Fibroblast of gingiva (primary cell): ENCODE measurements at places on chromosomes 7 and 10.

DNA sequence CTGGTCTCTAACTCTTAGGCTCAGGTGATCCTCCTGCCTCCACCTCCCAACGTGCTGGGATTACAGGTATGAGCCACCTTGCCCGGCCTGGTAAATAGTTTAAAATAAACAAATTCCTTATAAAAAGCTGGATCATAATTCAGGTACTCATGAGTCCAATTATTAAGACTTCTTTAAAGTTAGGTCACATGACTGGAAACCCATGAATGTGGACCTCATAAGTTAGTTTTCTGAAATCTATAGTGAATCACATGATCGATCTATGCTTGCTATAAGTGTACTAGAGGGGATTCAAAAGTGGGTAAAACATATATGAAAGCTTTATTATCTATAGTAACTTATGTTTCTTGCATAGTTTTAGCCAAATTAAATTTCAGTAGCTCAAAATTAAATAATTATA is 14.3 kb downstream of the NT5C3A start:
- no peak for DNase-seq

DNA sequence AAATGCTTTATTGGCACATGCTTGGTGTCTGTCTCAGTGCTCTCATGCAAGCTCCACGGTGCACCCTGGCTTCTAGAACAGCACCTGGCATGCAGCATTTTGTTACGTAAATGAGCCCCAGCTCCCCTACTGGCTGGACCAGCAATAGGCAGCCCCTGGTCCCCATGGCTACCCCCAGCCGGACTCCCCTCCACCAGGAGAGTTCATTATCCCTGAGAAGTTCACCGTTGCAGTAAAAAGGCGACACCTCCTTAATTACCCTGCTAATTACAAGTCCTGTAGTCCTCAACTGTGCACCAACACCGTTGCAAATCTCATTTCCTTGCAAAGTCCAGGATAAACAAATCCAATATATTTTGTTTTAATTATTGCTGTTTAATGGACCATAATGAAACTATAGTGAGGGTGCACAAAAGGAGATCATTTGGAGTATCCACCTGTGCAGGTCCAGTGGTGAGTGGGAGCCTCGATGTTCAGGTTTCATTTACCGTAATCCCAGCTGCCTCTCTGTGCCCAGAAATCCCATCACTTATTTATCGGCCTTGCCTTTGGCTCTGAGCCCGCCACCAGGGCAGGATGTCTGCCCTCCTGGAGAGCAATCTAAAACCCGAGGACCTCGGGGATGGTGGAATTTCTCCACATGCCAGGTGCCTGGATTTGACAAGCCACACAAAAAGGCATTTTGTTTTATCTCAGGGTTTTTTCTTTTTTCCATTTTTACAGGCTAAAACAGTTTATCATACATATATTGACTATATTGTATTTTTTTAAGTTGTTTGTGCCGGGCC is 12.8 kb upstream of the DRGX start:
- no peak for DNase-seq

- DNase-seq, result no peak
Observed at GRCh38 chr10:65765006-65765541, 1160.8 kb upstream of the LRRTM3 start.

DNA sequence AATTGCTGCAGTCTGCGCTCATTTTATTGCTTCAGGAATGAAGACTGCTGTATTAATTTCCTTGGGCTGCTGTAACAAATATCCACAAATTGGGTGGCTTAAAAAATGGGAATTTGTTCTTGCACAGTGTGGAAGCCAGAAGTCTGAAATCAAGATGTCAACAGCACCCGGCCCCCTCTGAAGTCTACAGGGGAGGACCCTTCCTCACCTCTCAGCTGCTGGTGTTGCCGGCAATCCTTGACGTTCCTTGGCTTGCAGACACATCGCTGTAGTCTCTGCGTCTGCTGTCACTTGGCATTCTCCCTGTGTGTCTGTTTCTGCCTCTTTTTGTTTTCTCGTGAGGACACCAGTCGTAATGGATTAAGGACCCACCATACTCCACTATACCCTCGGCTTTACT is 166.2 kb downstream of the PTPN20 start:
- DNase-seq, result no peak

GRCh38 chr7:31492086-31492485 is 21.8 kb upstream of the ITPRID1 start:
- no peak for DNase-seq

GRCh38 chr10:22437620-22438588 is 92.6 kb downstream of the SPAG6 start:
- DNase-seq, result no peak

DNA sequence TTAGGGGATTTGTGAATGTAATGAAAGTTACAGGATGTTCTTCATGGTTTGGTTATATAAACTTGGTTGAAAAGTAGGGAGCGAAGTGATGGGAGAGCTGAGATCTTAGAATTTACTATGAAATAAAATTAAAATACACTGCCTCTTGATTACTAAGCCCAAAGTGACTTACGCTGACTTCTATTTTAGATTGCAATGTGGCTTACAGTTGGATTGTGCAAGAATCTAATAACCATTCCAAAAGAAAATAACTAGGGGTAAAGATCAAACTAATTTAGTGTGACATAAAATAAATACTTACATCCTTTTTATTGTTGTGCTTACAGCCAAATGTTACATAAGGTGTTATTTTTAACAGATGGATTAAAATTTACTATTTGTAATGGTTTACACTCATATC is 15.3 kb downstream of the WNT16 start:
- DNase-seq, result peak; percentile 46

GRCh38 chr10:112952282-112953173 is 2.5 kb downstream of the TCF7L2 start:
- DNase-seq, result no peak

GRCh38 chr7:73852500-73852899 is 8.5 kb upstream of the TMEM270 start:
- no peak for DNase-seq

GRCh38 chr7:77771901-77772300 is 26.3 kb downstream of the TMEM60 start:
- no peak for DNase-seq

- DNase-seq, result peak; percentile 87
Observed at GRCh38 chr7:128453836-128454804, 1.6 kb upstream of the HILPDA start.

DNA sequence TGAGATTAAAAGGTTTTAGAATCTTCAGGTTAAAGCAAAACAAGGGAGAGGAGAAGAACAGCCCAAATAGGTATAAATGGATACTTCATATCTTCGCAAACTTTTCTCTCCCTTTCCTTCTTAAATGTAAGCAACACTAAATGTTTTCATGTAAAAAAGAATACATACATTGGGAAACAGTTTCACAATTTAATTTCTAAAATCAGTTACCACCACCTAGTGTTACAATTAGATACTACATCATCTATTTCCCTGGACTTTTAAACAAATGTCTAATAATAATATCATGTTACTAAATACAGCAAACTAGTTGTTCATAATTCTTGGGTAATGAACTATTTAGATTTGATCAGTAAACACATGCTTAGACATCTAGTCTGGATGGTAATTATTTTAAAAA is 35.8 kb downstream of the MINDY3 start:
- peak; percentile 17 for DNase-seq

- no peak for DNase-seq
Observed at GRCh38 chr7:46318276-46318675, 397.2 kb upstream of the IGFBP3 start.

GRCh38 chr10:26981232-26981824 is 119.0 kb downstream of the ANKRD26 start:
- no peak for DNase-seq

DNA sequence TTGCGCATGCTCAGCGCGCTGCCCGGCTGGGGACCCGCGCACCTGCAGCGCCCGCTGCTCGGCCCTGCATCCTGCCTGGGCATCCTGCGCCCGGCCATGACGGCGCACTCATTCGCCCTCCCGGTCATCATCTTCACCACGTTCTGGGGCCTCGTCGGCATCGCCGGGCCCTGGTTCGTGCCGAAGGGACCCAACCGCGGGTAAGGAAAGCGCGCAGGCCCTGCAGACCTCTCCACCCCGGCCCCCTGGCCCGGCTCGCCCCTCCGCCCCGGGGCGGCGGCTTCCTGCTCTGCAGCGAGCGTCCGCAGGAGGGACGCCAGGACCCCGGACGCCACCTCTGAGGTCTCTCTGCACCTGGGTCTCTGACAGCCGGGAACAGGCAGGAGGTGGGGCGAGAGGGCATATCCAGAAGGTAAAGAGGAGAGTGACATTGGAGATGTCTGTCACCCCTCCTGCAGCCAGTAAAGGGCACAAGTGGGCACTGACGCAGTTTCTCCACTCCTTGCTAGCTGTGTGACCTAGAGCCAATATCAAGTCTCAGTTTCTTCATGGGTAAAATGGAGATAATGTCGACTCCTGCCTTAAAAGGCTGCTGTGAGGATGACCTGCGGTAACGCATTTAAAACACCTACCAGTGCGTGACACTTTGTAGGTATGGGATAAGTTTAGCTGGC is 338 bp downstream of the ATP6V0E2 start:
- no peak for DNase-seq

DNA sequence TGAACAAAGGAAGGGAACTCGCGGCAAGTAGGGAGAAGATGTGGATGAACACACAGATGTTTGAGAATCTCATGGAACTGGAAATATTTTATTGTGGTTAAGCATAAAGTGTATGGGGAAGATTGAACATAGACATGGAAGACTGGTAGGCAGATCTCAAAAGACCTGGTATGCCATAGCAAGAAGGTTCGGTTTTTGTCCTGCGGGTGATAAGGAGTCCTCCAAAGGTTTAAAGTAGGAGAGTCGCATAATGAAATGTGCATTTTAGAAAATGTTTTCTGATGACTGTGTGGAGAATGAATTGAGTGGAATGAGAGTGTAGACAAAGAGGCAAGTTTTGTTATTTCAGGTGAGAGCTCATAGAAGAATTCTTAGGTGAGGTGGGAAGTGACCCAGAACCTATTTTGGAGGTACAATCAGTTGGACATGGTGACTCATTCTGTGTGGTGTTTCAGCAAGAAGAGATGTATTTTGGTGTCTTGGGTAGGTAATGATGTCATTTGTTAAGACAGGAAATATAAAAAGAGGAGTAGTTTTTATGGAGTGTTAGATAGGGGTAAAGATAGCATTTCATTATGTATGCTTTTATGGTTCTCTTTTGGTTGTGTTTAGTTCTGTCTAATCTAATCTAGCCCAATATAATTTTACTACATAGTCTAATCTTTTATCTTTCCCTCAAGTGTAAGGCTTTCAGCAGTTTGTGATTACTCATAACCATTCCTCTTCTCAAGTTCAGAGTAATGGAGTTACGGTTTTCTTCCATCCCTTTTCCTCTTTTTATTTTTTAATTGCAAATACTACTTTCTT is 239.2 kb downstream of the EXOC4 start:
- no peak for DNase-seq

GRCh38 chr10:3716093-3716492 is 68.9 kb downstream of the KLF6 start:
- DNase-seq, result no peak

DNA sequence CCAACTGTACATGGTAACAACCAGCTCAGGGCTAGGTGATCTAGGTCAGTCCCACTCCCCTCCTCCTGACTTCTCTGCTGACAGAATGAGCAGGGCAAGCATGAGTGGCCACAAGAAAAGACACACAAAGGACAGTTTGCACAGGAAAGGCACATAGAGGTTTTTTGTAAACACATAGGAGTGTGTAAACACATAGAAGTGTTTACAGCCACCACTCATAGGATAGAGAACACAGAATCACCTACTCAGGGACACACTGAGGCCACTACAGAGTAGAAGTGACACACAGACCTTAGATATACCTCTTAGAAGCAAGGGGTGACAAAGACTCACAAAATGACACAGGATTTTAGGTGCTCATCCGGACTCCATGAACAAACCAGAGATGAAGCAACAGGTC is 19.0 kb downstream of the NUDCD3 start:
- DNase-seq, result no peak

DNA sequence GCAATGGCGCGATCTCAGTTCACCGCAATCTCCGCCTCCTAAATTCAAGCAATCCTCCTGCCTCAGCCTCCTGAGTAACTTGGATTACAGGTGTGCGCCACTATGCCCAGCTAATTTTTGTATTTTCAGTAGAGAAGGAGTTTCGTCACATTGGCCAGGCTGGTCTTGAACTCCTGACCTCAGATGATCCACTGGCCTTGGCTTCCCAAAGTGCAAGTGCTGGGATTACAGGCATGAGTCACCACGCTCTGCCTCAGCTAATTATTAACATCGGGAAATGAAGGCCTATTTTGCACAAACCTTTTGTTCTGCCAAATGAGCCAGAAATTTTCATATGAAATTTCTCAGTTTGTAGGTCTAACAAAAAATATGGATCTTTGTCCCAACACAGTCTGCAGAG is 106.7 kb upstream of the ODAD2 start:
- no peak for DNase-seq

DNA sequence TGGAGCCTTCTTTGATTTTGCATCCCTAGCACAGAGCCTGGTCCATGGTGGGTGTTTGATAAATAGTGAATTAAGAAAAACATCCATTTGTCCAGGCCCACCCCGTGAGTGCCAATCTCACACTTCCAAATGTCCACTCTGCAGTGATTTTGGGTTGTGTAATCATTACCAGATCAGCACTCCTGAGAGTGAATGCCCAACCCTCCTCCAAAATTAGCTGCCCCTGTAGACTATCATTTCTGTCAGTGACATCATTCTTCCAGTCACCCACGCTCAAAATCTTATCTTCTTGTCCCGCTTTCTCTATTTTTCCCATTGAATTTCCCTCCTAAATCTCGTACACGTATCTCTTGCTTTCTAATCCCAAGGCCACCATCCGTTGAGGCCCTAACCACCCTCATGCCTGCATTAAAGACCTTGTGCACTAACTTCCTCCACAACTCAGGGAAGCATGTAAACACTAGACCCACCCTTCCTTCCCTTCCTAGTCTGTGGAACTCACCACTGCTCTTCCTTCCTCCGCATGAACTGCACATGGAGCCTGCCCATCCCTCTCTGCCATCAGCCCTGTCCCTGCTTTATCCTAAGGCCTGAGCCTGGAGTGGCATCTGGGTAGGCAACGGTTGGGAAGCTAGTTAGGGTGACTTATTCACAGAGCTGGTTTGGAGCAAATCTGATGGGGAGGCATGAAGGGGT is 32.8 kb downstream of the PIK3AP1 start:
- DNase-seq, result no peak

DNA sequence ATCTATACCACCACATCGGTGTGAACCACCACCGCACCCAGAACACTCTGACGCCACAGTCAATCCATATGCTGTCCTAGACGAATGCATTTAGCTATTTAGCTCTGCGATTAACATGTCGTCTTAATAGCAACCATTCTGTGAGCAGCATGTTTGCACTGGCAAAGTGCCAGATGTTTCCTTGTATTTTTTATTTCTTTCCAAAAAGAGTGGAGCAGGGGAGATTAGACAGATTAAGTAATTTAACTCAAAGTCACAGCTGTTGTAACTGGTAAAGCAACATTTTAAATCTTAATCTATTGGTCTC is 57.0 kb upstream of the ARL4A start:
- DNase-seq, result no peak

DNA sequence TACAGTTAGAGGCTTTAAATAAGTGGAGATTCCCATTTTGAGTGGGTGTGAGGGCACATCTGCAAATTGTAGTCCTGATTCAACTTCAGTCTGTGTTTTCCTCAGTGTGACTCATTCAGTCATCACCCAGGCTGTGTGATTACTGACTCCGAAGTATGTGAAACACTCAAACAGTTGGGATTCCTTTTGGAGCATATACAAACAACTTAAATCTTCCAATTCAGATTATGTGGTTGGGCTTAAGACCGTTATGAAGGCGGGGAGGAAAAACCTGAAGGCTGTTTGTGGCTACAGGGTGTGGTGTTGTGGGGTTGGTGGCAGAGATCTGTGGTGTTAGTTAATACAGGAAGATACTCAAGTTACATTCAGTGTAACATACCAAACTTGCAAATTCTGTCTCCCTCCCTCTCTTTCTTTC is 259.7 kb upstream of the FERD3L start:
- DNase-seq, result peak; percentile 94
